ENCODE measurements at places on chromosomes 3 and 15.

- DNase-seq: no peak
These were observed 61.8 kb upstream of the GOLGA6B start for GRCh38 chr15:72592676-72593075.

DNA sequence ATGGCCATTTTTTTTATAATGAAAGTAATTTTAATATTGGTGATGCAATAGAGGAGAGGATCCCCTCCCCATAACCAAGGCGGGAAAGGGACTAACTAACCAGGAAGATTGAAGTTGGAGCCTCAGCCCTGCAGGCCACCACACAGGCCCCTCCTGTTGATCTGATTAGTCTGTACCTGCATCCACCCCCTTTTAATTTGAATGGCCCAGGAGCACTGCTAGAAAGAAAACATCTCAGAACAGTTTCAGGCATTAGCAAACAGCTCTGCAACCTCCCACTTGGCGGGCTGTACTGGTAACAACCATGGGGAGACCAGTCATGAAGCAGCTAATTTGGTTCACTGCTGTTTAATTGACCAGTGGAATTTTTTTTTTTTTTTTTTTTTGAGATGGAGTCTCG lies 10.3 kb downstream of the CAV3 start:
- no peak for DNase-seq

DNA sequence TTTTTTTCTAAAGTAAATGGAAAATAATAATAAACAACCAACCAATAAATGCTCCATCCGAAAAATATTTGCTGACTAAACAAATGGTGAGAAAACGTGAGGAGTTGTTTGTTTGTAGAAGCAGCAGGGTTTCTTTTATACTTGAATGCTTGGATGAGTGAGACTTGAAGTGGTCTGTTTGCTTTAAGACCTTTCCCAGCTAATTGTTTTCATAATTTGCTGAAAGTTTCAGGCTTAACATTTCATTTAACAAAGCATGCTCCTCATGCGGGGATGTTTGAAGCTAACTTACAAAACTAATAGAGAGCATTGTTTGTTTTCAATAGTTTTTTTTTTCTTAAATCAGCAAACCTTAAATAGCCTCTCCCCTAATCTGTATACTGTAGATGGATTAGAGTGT lies 484.6 kb downstream of the ROBO2 start:
- no peak for DNase-seq

GRCh38 chr15:51687565-51687964 lies 6.3 kb downstream of the SCG3 start:
- no peak for DNase-seq

Data from GF-D8 (cell line).